ENCODE measurements at places on chromosomes 5 and 9.

DNA sequence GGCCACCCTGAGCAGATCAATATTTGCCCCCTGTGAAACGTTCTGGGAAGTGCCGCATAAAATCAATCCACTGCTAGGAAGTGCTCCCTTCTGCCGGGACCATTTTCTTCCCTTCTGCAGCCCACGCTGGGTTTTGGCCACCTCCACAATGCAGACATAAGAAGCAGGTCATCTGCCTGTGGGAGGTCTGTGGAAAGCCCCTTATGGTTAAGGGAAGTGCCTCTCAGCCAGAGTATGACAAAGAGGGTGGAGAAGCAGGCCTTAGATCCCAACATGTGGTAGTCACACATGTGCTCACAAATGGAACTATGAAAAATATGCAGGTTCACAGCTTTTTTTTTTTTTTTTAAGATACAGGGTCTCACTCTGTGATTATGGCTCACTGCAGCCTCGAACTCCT is 82.8 kb downstream of the SLC1A3 start:
- peak; percentile 45 for DNase-seq

GRCh38 chr5:130078661-130079060 is 174.4 kb downstream of the CHSY3 start:
- no peak for DNase-seq

- DNase-seq = no peak
Measured at GRCh38 chr5:40052808-40053207, 626.9 kb upstream of the PTGER4 start.

DNA sequence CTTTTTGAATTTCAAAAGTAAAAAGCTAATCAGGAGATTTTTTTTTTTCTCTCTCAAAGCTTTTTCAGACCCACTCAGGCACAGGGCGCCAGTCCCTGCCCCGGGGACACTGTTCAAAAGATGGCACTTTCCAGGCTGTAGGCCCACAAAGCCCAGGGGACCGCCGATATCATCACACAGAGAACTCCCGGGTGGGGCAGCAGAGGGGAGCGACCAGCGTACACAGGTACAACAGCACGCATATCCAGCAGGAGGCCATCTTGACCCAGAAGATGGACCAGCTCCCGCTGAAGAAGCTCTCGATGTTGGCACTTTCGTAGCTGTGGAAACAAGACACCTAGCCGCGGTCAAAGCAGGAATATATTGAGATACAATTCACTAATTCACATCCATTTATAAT is 108.3 kb downstream of the THBS4 start:
- no peak for DNase-seq

GRCh38 chr9:98099898-98100297 is 19.1 kb downstream of the TRIM14 start:
- no peak for DNase-seq

GRCh38 chr9:72038408-72038807 is 22.0 kb downstream of the C9orf57 start:
- DNase-seq = no peak

DNA sequence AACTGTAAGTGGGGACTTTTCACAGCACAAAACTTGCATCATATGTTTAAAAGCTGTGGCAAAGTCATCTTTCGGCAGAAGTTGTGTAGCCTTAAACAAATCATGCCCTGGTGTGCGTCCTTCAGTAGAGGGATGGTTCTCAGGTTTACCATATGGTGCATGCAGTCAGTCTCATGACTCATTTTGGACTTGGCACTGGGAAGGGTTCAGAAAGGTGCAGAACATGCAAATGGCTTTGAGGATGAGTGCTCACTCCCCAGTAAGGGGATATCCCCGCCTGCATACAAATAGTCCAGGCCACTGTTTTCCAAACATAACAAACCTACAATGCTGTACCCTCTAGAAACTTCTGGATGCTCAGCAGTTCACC is 260.3 kb downstream of the NDUFS4 start:
- no peak for DNase-seq

DNA sequence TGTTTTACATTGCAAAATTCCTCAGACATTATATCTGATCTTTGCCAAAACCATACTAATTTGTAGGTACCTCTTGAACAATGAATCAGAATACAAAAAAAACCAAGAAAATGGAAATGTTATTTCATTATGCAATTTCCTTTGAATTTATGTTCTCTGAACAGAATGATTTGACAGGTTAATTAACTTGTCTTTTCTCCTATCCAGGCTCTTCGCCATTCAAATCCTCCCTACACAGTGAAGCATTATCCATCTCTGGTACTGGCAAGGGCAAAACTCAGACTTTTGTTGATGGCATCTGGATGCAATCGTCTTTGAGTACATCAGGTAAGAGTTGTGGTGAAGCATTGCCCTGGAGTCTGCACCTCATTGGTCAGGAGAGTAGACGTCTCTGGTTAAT is 655.7 kb upstream of the ITGA1 start:
- DNase-seq = no peak
